Daoy (cell line): ENCODE measurements at places on chromosomes 12 and 14. TPM values are rescaled to one million over a fixed set of nuclear protein-coding genes. Genes with fewer than 3 reads are reported as not detected.

MANSC4 gene
- total RNA-seq, result not detected in 2 replicates

FITM1 gene
- total RNA-seq, result 2.7 TPM in 1 of 2 replicates, not detected in the other

LRP1-AS gene
- not detected in 2 replicates for total RNA-seq

NFE2 gene
- not detected in 2 replicates for total RNA-seq

OVCH1 gene
- total RNA-seq, result not detected in 2 replicates

BHLHE41 gene
- 25.3 and 29.1 TPM in 2 replicates for total RNA-seq

ZDHHC22 gene
- total RNA-seq, result not detected in 2 replicates

POLE2 gene
- total RNA-seq, result 47.0 and 60.2 TPM in 2 replicates

IPO4 gene
- total RNA-seq, result 165 and 275 TPM in 2 replicates

CEP128 gene
- total RNA-seq, result 6.7 and 9.5 TPM in 2 replicates

GRCh38 chr12:5466521-5466960 is 34.6 kb downstream of the NTF3 start:
- no peak for DNase-seq

- no peak for DNase-seq
Observed at GRCh38 chr12:132142679-132143335, 1.3 kb downstream of the DDX51 start.

- no peak for DNase-seq
Observed at GRCh38 chr12:62116986-62117385, 143.2 kb upstream of the USP15 start.

DNA sequence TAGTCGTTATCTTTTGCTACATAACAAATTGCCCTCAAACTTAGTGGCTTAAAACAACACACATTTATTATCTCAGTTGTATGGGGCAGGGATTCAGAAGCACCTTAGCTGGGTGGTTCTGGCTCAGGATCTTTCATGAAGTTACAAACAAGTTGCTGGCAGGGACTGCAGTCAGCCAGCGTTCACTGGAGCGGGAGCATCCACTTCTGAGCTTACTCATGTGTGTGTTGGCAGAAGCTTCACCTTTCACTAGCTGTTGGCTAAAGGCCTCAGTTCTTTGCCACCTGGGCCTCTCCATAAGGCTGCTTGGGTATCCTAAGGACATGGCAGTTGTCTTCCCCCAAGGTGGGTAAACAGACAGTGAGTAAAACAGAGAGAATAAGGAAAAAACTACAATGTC is 365.7 kb downstream of the RPS29 start:
- no peak for DNase-seq

- no peak for DNase-seq
Observed at GRCh38 chr14:71675900-71676287, 256.3 kb upstream of the RGS6 start.

- DNase-seq, result peak; percentile 56
Observed at GRCh38 chr14:32606301-32606700, 277.2 kb downstream of the AKAP6 start.

- no peak for DNase-seq
Observed at GRCh38 chr12:131065279-131065678, 111.6 kb downstream of the ADGRD1 start.

DNA sequence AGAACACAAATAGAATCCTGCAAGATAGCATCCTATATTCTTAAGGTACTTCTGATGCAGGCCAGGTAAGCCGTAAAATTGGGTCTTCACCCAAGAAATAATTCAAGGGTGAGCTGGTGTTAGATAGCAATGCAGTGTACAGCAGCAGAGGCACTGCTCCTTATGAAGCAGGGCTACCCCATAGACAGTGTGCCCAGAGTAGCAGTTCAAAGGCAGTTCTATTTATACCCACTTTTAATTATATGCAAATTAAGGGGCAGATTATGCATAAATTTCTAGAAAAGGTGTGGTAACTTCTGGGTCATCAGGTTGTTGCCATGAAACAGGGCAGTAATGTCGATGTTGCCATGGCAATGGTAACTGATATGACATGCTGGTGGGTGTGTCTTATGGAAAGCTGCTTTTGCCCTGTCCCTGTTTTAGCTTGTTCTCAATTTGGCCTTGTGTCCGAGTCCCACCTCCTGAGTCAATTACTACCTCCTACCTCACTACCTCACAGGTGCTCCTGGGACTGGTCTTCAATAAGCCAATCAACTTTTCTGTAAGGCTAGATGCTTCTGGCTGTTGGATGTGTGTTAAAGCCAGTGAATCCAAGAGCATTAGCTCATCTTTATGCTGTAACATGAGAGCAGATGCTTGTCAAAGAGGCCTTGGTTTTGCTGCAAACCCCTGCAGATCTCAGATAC is 61.0 kb downstream of the PPM1A start:
- no peak for DNase-seq

DNA sequence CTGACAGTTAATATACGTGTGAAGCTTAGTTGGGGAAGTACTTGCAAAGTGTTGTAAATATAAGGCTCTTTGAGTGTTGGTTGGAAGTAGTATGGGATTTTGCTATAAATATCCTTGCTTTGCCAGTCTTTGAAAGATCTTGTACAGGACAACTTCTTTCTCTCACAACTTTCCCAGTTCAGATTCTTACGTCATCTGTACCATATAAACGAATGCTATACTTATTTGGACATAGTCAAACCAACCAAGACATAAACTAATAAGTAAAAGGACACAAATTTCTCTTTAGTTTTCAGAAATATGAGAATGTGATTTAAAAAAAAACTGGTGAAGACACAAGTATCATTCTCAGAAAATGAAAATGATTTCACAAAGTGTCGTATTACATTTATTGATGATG is 153.1 kb upstream of the NPAS3 start:
- no peak for DNase-seq

DNA sequence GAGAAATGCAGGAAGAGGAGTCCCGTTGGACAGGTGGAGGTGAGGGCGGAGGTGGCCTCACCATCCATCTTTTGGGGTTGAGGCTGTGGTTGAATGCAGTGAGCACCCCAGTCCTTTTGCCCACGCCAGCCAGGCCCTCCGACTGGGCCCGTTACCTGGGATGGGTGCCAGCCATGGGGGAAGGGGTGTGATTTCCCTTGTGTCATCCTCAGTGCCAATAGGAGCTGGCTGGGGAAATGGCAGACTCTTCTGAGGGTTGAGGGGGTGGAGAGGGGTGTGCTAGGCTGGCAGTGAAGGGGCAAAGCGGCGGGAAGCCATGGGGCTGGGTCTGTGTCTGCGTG is 9.6 kb downstream of the KCNH3 start:
- no peak for DNase-seq

- DNase-seq, result no peak
Observed at GRCh38 chr12:56935752-56936151, 1.5 kb upstream of the SDR9C7 start.

GRCh38 chr12:24172031-24172772 is 222.7 kb upstream of the SOX5 start:
- no peak for DNase-seq

- no peak for DNase-seq
Observed at GRCh38 chr12:53600490-53601295, 25.5 kb downstream of the ATF7 start.

DNA sequence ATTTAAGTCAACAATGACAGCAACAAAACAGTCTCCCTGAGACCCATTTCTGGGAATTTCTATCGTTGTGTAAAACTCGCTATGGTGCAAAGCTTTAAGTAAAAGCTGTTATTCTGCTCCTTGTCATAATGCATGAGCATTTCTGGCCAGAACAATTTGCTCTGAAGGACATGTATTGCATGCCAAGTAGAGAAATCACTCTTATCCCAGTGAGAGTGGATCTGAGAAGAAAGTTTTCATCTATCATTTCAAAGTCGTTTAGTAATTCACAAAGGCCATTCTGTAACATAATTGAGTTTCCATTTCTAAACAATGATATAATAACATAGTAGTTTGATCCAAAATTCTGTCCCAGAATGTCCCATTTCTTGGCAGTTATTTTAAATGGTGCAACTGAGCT is 86.6 kb downstream of the TBC1D30 start:
- no peak for DNase-seq

- no peak for DNase-seq
Observed at GRCh38 chr12:59088673-59089072, 168.4 kb upstream of the LRIG3 start.

DNA sequence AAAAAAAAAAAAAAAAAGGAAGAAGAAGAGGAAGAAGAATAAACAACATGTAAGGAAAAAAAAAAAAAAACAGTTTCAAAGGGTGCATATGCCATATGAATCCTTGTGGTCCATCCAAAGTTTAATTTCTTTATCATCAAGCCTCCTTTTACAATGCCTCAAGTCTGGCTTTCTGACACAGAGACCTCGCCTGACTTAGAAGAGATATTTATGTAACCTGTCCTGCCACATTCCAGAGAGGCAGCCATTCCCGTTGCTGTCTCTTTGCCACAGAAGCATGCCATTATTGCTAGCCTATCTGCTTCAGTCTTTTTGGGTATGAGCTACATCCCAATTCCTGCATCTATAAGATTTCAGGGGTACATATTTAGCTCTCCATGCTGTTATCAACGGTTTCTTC is 596.7 kb upstream of the ATP2B1 start:
- DNase-seq, result no peak

GRCh38 chr12:92199819-92200576 is 54.4 kb upstream of the BTG1 start:
- no peak for DNase-seq

GRCh38 chr12:120598674-120599463 is 17.7 kb upstream of the POP5 start:
- DNase-seq, result peak; percentile 69

DNA sequence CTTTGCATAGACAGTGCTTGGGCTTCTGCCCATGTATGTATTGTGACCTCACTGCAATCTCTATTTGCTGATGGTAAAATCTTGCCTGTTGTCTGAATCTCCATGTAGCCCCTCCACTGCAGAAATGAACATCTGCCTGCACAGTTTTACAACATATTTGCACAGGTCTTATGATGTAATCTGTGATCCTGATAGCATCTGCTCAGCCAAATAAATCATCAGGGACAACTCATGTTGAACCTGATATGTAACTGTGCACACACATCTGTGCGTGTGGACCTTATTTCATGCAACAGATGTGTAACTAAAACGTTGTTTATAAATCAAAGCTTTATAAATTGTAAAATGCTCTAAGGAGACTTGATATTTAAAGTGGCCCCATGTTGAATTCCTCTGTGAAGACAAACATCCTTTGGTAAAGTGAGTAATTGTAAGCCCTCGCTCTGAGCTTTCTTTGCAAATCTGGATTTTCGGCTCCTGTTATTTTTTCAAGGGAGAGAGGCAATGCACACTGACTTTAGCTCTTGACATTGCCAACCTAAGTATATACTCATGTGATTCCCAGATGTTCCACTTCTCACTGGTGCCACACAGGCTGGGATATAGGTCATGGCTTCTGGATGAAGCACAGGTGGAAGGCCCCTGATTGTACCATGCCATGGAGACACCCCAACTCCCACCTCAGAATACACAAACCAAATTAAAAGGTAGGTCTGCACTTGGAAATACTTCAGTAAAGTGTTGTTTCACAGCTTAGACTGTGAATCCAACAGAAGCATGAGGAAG is 371.3 kb downstream of the GRIN2B start:
- DNase-seq, result no peak
